ENCODE measurements at places on chromosomes 11 and 22. TPM values are rescaled to one million over a fixed set of nuclear protein-coding genes. Genes with fewer than 3 reads are reported as not detected.

The ANO5 gene
- total RNA-seq = 7.5 TPM

DNA sequence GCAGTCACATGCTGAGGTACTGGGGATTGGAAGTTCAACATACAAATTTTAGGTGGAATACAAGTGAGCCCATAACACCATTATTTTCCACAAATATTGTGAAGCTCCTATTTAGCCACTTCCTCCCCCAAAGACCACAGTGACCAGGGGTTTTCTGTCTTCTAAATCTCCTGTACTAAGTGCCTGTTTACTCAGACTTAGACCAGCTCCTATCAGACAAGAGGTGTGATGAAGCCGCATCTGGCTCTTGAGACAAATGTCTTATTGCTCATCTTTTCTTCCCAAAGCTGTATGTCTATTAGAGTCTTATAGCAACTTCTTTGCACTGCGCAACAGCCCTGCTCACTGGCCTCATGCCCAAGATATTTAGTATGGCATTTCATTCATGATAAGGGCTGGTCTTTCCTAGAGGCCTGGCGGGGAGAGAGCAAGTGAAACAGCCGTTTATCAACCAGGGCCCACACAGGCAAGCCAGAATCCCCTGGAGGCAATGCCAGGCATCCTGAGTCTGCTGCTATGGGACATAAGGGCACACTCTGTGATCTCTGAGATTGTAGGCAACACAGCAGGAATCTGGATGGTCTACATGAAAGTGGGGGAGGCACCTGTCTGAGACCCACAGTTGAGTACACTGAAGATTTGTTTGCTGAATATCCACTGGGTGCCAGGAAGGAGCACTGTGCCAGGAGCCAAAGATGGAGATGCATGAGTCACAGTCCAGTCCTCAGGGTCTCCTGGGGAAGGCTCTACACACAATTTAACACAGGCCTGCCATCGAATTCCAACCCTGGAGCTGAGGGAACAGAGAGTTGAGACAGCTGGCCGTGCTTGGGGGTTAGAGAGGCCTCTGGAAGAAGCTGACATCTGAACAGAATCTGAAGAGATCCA, 78.5 kb upstream of the NCAM1 start:
- no peak for DNase-seq

DNA sequence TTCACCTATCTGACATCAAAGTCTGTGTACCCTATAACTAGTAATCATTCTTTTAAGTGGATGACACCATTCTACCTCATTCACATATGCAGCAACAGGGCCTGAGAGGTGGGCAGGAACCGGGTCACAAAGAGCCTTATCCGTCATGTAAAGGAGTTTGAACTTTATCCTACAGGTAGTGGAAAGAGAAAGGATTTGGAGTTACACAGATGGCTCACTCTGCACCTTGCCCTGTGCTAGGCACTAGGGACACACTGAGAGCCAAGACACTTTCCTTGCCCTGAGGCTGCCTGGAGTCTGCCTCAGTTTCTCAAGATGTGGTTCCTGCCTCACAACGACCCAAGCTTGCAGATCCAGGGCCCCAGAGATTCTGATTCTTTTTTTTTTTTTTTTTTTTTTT, 14.3 kb upstream of the ACER3 start:
- peak; percentile 15 for DNase-seq

GRCh38 chr22:45460288-45461109, 42.2 kb upstream of the FBLN1 start:
- DNase-seq = peak; percentile 31

GRCh38 chr11:64536396-64536941, 54.6 kb upstream of the SLC22A12 start:
- DNase-seq = no peak

The ZP1 gene
- total RNA-seq = not detected

The OR52N5 gene
- total RNA-seq = not detected

- DNase-seq = no peak
Observed at GRCh38 chr11:75760710-75761493, 7.7 kb upstream of the DGAT2 start.

The MS4A15 gene
- not detected for total RNA-seq

The MYEOV gene
- 4.5 TPM for total RNA-seq

GRCh38 chr11:132093536-132094259, 723.3 kb downstream of the NTM start:
- DNase-seq = no peak

The RNF169 gene
- 13.2 TPM for total RNA-seq

- peak; percentile 46 for DNase-seq
Observed at GRCh38 chr11:45607995-45608394, 57.4 kb downstream of the CHST1 start.

DNA sequence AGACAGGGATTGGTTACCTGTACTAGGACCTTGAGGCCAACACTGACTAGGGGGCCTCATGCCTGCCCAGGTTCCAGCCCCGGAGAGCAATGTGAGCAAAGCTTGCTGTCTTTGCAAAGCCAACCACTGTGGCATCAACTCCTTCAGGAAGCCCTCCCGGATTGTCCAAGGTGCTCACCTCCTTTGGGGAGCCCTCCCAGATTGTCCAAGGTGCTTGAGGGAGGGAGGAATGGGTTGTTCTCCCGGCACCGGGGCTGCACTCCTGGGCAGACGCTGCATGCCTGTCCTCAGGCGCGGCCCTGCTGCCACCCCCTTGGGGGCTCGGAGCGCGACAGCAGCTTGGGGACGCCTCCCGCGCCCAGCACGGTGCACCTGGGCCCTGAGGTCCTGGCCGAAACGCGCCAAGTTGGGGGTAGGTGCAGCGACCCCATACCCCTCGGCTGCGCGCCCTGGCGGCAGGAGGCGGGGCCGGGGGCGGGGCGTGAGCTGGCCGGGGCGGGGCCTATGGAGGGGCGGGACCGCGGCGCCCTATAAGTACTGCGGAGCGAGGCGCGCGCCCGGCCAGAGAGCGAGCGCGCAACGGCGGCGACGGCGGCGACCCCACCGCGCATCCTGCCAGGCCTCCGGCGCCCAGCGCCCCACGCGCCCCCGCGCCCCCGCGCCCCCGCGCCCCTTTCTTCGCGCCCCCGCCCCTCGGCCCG, at the start of gene CD81:
Gene CD81 (plus strand): TSS at position 560 of the 701 bp plus-strand sequence. CDS start 240 bp downstream, outside the sequence.
- DNase-seq = peak; percentile 50

The GRIK4 gene
- 0.10 TPM for total RNA-seq

DNA sequence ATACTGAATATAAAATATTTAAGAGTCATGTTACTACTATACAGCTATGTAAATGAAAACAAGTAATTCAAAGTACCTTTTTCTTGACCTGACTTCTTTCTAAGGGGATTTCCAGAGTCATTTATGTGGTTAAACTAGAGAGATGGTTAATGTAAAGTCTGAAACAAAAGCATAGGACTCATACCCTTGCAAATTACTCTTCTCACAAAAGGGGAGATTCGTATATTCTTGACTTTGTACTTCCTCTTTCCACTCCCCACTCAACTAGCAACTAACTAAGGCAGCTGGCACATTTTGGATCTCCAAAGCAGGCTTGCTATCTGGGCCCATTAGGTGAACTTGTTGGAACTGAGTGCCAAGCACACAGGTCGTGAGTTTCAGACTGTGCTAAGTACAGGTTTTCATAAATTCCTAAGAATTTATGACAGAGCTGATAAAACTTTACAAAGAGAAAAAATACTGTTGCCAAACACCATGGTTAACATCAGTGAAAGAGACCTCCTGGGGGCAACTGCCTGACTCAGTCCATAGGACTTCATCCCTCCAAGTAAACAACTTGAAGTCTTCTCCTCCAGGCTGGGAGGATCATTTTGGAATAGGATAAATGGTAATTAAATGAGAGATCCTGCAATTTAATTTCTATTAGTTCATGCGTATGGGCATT, 77.0 kb upstream of the DDI1 start:
- no peak for DNase-seq

- no peak for DNase-seq
Observed at GRCh38 chr11:2477254-2477653, 32.4 kb downstream of the KCNQ1 start.

The TTLL1 gene
- total RNA-seq = 1.9 TPM

The FOLR1 gene
- total RNA-seq = 0.59 TPM

The UPK2 gene
- not detected for total RNA-seq

The DDTL gene
- 4.7 TPM for total RNA-seq

DNA sequence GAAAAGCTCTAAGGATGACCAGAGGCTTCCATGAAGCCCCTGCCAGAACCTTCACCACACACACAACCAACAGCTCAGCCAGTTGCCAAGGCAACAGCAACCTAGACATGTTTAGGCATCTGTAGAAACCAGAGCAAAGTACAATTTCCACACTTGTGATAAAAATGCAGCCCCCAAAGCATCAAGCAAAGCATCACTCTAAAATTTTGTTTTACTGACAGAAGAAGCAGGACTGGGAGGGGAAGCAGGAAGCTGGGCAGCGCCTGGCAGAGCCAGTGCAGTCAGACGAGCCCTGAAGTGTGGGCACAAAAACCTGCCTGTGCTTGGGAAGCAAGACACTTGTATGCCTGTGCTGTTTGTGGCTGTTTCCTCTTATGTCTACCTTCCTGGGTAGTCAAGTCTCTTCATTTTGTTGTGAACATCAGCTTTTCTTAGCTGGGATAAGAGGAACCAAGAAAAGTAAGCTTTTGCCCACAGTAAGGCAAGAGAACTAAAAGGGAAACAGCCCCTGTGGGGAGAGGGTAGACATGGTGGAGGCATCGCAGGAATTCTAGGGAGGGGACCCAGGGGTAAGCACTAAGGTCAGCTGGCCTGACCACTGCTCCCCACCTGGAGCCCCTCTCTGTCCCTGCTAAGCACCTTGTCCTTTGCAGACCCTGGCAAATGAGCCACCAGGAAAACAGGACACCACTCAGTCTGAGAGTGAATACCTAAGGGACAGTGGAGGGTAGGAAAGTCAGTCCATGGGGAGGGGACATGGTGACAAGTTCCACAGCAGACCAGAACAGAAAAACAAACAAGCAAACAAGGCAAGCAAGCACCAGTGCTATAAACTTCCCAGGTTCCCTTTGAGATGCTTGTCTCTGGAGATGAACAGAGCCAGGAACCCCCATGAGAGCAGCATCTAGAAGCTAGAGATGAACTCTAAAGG, 13.4 kb downstream of the PACSIN2 start:
- DNase-seq = no peak

DNA sequence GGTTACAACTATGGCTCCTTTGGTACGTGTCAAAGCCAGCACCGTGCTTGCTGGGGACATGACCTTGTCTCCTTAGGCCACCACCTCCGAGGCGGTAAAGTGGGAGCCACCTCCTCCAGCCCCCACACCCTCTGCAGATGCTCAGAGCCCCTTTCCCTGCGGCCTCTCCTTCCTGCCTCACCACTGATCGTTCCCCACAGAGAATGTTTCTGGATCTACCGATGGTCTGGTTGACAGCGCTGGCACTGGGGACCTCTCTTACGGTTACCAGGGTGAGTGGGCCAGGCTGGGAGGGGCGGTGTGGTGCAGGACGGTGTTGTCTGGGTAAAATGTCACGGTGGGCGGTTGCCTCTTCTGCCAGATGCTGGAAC, 8.9 kb downstream of the SIDT2 start:
- DNase-seq = peak; percentile 16

GRCh38 chr22:42918500-42918899, 61.4 kb upstream of the ARFGAP3 start:
- DNase-seq = no peak

The MPZL2 gene
- 58.8 TPM for total RNA-seq

GRCh38 chr11:45673441-45673840, 8.0 kb upstream of the CHST1 start:
- no peak for DNase-seq

The OVCH2 gene
- not detected for total RNA-seq

DNA sequence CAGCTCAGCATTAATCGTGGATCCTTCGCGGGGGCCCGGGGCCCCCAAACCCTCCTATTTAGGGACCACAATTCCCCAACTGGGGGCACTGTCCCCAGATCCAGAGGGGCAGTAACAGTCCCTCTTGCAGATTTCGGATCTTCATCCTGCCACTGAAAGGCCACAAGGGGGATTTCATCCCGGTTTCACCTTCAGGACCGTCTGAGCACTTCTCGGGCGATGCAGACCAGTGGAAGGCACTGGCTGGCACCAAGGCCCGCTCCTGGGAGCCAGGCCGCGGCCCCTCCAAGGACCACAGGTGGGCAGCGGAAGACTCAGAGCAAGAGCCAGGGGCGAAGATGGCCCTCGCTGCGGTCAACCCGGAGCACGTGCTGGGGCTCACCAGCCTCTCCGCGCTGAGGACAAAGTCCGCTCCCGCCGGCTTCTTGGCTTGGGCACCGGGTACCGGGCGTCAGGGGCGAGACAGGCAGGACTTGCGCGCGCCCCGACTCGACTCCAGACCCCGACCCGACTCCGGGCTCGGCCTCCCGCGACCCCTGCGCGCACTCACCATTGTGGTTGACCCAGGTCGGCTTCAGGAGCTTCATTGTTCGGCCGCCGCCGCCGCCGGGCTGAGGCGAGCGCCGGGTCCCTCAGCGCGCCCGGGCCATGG, 517 bp downstream of the HIRA start:
- DNase-seq = peak; percentile 79

DNA sequence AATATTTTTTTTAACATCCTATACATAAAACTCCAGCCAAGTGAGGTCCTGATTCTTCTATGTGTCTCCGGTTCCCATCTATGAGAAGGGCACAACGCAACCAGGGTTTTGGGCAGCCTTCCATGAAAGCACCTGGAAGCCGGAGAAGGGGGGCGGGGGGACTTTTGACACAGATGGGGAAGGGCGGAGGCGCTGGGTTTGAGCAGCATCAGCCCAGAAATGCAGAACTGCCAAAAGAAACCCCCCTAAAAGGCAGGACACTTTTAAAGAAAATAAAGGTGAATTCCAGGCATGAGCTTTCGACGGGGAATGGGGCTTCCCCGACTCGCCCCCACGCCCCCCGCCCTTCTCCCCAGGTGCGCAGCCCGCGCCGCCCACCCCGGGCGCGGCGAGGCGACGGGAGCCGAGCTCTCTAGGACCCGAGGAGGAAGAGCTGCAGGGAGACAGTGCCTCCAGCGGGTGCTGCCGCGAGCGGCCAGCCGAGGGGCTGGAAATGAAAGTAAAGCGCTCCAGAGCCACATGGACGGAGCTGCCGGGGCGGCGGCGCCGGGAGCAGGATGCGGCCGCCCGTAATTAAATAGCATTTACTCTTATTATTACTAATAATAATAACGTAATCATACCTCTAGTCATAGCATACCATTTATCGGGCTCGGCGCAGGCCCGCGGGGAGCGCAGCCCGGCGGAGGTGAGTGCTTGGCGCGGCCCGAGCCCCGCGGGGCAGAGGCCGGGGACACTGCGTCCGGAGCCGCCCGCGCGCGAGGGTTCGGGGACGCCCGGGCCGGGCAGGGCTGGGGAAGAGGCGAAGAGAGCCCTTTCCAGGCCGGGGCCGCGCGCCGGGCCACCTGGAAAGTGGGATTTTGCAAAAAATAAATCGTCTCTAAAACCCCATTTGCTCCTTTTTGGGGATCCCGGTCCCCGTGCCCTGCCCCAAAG, at the start of gene ZC3H7B:
Gene ZC3H7B (plus strand): TSS at position 441 of the 936 bp plus-strand sequence. CDS start 19,136 bp downstream, outside the sequence.
- DNase-seq = peak; percentile 85

The SPDYC gene
- total RNA-seq = not detected

GRCh38 chr11:55324500-55324899, 18.5 kb upstream of the OR4A16 start:
- no peak for DNase-seq

DNA sequence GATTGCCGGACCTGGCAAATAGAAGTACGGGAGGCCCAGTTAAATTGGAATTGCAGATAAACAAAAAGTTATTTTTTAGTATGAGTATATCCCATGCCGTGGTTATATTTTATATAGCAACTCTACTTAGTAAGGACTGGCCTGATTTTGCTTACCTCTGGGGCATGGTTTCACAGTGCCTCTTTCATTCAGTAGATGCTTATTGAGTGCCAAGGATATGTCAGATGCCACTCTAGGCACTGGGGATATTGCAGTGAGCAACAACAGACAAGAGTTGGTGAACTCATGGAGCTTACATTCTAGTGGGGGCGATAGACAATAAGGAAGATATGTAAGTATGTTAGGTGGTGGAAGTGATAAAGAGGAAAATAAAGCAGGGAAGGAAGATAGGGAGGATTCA, 112.2 kb downstream of the TEAD1 start:
- no peak for DNase-seq

- DNase-seq = peak; percentile 56
Observed at GRCh38 chr11:62124186-62125113, 639 bp downstream of the INCENP start.

Data from colonic mucosa (tissue), 4 donors.